Esophagus squamous epithelium (tissue), 5 donors: ENCODE measurements at places on chromosomes 11 and 22.

GRCh38 chr11:12552692-12553091, 121.5 kb upstream of the TEAD1 start:
- no peak for DNase-seq

DNA sequence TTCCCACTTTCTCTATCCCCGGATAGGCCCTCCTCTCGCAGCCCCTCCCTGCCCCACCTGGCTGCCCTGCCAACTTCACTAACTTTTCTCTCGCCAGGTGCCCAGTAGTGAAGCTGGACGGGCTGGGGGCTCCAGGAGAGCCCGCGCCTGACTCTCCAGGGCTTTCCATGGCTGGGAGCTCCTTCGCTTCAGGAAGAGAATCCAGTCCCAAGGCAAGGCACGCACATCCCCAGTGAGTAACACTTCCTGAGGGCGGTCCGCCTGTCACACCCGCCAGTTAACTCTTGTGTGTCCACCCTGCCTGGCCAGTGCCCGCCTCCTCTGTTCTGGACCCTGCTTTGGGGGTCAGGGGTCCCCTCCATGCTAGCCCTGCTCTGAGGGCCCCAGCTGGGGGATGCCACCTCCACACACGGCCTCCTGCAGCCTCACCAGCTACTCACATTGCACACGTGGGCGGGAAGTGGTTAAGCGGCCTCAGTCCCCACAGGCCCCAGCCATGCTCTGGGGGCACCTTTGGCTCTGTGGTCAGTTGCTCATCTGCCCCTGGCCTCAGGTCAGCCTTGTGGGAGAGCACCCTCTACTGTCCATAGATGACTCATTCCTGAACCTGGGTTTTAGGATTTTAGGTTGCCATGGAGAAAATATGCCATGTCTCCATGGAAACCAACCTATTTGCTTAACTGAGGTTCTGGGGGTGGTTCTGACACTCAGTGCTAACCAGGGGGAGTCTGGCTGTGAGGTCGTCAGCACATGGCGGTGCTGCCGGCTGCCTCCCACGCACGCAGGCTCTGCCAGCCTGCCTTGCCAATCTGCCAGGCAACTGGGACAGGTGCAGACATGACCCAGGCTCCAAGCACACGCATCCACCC, at the start of gene RIN1:
RIN1 (minus strand) TSS at position 201 of the 869 bp plus-strand sequence; CDS start at position 169, 32 bp downstream.
- DNase-seq: no peak

- no peak for DNase-seq
Measured at GRCh38 chr11:129881570-129882170, 13.7 kb downstream of the NFRKB start.

- no peak for DNase-seq
Measured at GRCh38 chr22:30890686-30891442, 77.7 kb downstream of the MORC2 start.

DNA sequence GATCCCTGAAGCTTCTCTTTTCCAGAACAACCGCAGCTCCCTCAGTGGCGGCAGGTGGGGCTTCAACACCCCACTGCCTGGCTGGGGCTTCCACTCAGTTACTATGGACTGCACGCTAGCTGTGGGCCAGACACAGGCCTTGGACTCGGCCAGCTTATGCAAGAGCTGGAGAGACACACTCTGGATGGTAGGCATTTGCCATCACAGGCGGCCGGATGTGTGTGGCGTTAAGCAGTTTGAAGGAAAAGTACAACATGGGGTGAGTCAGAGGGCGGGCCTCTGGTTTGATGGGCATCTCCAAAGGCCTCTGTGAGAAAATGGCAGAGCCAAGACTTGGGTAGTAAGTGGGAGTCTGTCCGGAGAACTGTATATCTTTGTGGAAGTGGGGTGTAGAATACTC, 17.6 kb downstream of the KCNJ4 start:
- DNase-seq: no peak
